ENCODE measurements at places on chromosomes 2 and 18. TPM values are rescaled to one million over a fixed set of nuclear protein-coding genes. Genes with fewer than 3 reads are reported as not detected.

- DNase-seq: no peak
Observed at GRCh38 chr2:109186656-109187250, 57.7 kb downstream of the SH3RF3 start.

KCNG2 gene
- 0.35 TPM for polyA plus RNA-seq

GRCh38 chr2:160737247-160737646 is 243.6 kb upstream of the RBMS1 start:
- DNase-seq: no peak

GRCh38 chr18:77055429-77056300 is 76.9 kb downstream of the MBP start:
- DNase-seq: no peak

DNA sequence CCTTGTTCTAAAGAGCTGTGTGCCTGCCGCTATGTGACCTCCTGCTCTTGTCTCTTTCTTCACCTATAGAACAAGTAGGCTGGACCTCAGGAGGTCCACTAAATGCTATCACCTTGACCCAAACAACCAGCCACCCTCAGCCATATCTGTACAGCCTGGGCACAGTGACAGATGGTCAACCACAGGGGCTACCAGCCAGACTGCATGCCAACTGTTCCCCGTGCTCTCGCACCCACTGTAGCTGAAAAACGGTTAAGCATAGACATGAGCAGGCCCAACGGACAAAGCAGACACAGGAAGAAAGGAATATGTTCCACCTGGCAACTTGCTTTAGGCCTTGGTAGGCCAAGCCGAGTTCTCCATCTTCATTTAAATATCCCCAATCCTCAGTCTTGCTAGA is 43.2 kb upstream of the ACAA2 start:
- no peak for DNase-seq

- DNase-seq: no peak
Observed at GRCh38 chr2:182228741-182229140, 198.1 kb downstream of the PDE1A start.

FASTKD1 gene
- 33.7 TPM for polyA plus RNA-seq

CEBPZOS gene
- 42.0 TPM for polyA plus RNA-seq

GPR155 gene
- polyA plus RNA-seq: 3.0 TPM

DNA sequence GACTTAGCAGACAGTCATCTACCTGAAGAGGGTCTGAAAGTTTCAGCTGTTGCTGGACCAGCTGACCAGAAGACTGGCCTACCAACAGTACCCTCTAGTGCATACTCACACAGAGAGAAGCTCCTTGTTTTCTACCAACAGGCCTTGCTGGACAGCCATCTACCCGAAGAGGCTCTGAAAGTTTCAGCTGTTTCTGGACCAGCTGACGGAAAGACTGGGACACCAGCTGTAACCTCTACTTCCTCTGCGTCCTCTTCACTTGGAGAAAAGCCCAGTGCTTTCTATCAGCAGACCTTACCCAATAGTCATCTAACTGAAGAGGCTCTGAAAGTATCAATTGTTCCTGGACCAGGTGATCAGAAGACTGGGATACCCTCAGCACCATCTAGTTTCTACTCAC is 63.2 kb downstream of the ALMS1 start:
- DNase-seq: no peak

DNA sequence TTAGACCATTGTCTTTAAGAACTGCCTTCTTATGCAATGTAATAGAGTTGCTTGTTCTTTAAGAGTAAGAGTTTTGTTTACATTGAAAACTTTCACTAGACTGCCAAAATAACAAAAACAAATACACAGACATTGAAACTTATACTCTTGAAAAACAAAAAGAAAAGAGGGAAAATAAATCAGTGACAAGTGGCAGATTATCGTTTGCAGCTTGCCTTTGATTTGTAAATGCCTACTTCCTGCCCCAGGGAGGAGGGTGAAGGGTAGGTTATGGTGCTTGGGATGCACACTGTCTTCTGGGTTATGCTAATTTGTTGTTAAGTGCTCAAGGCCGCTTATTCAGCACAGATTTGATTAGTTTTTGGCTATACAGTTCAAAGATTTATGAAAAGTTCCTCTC is 198.7 kb downstream of the TGIF1 start:
- peak; percentile 58 for DNase-seq

DNA sequence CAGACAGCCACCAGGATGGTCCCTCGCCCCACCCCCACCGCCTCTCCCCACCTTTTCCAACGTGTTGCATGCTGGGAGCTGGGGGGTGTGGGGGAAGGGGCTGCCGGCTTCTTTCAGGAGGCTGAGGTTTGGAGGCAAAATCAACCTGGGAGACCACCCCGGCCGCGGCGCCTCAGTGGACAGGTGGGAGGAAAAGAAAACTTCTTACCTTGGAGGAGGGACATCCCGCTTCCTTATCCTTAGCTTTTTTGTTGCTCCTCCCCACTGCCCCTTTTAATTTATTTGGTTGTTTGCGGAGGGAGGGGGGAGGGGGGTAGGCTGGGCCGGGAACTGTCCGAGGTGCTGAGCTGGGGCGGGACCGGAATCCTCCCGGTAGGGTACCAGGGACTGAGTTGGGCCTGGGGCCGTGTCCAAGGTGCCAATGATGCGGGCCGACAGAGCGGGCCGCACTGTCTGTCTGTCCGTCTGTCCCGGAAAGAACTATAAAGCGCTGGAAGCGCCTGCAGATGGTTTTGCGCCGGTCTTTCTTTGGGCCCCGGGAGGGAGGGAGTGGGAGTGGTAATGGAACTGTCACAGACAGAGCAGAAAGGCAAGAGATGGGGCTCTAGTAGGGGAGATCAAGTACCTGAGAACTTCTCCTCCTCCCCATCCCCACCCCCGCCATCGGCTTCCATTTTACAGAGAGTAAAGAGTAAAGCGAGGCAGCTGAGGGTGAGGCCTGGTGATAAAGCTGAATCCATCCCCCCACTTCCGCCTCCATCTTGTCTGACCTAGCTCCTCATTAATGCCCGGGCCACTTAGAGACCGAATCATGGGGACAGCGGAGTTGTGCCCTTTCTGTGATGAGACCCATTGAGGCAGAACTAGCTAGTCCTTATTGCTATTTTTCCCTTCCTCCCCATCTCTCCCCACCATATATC is 2.4 kb downstream of the CDK5R2 start:
- no peak for DNase-seq

Data from right lung (tissue), 10 donors.